Bronchial smooth muscle cell (primary cell): ENCODE measurements at places on chromosomes 1 and 21. TPM values are rescaled to one million over a fixed set of nuclear protein-coding genes. Genes with fewer than 3 reads are reported as not detected.

Gene ELAPOR1
- 0.43 and 0.95 TPM in 2 replicates for total RNA-seq

Gene CLDN17
- not detected in 2 replicates for total RNA-seq

Gene TMEM269
- under 0.01 TPM in 1 of 2 replicates, not detected in the other for total RNA-seq

Gene EPHX1
- 44.9 and 47.0 TPM in 2 replicates for total RNA-seq
